ENCODE measurements at places on chromosomes 1 and 21.

DNA sequence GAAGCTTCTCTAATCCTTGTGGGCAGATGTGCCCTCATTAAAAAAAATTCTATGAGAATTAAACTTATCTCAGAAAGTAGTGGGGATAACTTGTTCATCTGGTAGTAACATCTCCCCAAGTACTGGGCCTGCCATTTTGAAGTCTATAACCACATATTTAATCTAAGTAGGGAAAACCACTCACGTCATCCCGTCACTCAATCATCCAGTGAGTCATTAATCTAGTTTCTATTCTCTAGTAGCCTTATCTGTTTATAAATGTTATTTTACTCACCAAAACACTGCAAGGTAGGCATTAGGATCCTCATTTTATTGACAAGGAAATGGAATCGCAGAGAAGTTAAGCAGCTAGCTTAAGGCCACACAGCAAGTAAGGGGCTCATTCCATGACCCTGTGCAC, 221.9 kb downstream of the ATG4C start:
- DNase-seq: no peak

GRCh38 chr21:45226540-45227326, 61.0 kb downstream of the POFUT2 start:
- no peak for DNase-seq

DNA sequence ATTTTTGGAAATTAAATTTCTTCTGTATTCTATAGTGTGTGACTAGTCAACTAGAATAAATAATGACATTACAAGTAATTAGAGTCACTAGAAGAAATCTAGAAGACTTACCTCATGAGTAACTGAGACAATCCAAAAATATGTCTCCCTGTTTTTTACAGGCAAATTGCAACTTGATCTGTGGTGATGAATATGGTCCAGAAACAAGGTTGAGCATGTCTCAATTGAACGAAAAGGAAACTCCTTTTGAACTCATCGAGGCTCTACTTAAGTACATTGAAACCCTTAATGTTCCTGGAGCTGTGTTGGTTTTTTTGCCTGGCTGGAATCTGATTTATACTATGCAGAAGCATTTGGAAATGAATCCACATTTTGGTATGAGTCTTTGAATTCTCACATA, 36.7 kb downstream of the DHX9 start:
- no peak for DNase-seq

- no peak for DNase-seq
Observed at GRCh38 chr21:36703626-36704280, 4.8 kb downstream of the SIM2 start.

DNA sequence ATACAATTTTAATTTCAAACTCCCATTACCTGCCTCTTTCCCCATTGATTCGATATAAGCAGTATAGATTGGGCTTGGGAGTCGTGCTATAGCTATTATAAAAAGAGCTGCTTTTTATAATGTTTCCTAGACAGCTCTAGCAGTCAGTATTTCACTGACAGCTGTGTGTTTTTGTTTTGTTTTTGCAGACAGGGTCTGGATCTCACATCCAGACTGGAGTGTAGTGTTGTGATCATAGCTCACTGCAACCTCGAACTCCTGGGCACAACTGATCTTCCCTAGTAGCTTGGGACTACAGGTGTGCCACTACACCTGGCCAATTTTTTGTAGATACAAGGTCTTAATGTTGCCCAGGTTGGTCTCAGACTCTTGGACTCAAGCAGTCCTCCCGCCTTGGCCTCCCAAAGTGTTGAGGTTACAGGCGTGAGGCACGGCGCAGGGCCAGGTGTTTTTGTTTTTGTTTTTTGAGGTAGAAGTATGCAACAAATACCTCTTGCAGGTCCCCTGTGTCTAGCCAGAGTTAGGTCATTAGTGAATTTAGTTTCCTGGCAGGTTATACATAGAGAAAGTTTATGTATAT, 1.7 kb downstream of the NASP start:
- no peak for DNase-seq

DNA sequence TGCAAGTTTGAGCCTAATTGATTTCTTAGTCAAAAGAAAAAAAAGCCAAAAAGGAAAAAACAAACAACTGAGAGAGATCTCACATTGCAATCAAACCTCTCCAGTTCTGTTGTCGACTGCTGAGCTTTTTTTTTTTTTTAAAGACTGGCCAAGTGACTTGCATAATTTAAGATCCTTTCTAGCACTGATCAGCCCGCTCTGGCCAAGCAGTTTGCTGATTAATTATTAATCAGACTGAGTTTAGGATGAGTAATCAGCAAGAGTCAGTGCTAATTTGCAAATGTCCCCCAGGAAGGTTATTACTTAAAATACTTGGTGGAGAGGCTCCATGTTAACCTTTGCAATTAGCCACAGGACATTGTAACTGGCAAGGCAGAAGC, 39.3 kb downstream of the HMGB4 start:
- peak; percentile 24 for DNase-seq

DNA sequence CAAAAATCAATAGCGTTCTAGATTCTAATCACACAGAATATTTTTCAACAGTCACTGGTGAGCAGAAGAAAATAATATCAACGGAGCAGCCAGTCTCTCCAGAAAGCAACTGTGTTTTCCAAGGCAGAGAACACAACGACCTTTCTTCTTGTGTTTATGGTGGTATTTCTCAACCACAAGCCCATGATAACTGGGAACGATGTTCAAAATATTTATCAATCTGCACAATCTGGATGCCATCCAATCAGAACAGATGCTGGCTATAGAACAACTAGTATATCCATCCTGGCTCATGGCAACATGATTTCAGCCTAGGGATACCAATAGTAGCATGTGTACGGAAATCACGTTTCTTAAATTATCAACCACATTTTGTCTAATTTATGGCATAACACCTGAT, 162.7 kb upstream of the RUNX1 start:
- no peak for DNase-seq

DNA sequence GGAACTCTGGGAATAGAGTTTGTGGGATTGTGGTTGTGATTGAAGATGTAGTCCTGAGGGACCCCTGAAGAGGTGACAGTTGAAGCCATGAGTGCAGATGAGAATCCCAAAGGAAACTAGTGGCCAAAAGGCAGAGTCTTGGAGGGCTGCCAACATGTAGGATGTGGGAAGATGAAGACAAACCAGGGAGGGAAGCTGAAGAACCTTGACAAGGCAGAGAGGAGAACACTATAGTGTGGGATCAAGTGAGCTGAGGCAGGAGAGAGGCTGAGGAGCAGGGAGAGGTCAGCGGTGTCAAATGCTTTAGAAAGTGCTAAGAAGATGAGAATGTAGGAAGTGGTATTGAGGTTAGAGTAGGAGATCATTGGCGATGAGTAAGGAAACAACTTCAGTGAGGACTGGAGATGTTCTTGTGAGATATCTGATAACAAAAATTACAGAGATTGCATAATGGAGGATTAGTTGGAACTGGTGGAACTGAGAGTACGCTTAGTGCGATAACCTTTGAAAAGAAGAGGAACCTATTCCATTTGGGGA, 88.5 kb upstream of the VCAM1 start:
- no peak for DNase-seq

GRCh38 chr21:45252448-45252925, 35.2 kb downstream of the POFUT2 start:
- no peak for DNase-seq

- DNase-seq: peak; percentile 28
Observed at GRCh38 chr1:233240829-233241682, 54.5 kb downstream of the PCNX2 start.

GRCh38 chr1:22778862-22779520, 68.4 kb downstream of the EPHB2 start:
- DNase-seq: no peak

GRCh38 chr21:35517865-35518264, 468.8 kb upstream of the RUNX1 start:
- DNase-seq: no peak

DNA sequence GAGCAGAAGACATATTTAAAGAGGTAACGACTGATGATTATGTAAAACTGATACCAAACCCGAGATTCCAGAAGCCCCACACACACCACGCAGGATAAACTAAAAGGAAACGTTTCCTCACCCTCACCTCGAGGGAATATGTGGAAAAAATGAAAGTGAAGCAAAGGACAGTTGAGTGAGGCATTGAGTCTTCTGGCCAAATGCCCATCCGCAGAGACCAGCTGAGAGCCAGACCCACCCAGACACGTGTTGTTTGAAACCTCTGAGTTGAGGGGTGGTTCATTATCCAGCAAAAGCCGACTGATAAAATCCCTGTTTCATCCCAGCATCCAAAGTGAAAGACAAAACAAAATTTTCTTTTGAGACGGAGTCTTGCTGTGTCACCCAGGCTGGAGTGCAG, 29.6 kb upstream of the PCBP3 start:
- no peak for DNase-seq

GRCh38 chr1:194103516-194104246, 917.3 kb upstream of the B3GALT2 start:
- DNase-seq: no peak

DNA sequence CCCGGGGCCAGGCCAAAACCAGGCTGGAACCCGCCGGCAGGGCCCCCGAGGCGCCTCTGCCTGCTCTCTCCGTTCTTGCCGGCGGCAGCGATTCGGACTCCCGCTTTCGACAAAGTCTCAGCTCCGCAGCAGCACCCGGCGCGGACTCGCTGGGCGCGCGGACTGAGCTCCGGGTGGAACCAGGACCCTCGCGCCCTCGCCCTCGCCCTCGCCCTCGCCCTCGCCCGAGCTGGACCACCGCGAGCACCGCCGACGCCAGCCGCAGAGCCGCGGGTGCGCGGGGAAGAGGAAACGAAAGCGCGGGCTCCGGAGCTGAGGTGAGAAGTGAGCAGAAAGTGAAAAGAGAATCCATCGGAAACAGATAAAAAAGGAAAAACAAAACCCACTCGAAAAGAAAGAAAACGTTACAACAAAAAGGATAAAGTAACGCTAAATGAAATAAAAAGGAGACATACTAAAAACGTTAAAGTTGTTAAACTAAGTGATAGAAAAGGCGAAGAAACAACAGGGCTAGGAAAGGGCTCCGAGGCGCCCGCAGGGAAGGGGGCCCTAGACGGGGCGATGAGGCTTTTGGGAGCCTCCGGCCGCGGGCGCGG, 64.9 kb downstream of the MEF2D start:
- DNase-seq: peak; percentile 57

GRCh38 chr21:35585878-35586277, 474.4 kb downstream of the SETD4 start:
- no peak for DNase-seq

- DNase-seq: no peak
Observed at GRCh38 chr1:164922585-164922984, 363.6 kb downstream of the PBX1 start.

DNA sequence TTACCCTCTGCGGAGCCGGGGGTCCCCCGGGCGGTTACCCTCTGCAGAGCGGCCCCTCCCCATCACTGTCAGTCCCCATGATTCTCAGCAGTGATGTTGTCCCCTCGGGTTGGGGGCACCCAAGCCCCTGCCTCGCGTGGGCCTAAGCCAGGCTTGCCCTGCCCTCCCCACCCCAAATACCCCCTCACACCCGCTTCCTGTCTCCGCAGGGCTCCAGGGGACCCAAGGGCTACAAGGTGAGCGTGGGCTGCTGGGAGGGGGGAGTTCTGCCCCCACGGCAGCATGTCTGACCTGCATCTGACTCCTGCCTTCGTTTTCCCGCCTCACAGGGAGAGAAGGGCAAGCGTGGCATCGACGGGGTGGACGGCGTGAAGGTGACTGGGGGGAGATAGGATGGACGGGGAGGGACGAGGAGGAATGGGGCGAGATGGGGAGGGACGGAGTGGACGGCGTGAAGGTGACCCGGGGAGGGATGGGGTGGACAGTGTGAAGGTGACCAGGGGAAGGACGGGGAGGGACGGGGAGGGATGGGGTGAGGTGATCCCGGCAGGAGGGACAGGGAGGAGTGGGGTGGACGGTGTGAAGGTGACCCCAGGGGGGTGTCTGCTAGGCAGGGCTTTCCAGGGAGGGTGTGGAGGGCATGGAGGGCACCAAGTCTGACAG, 8.6 kb downstream of the COL6A1 start:
- no peak for DNase-seq

GRCh38 chr1:56404561-56405030, 174.8 kb downstream of the PLPP3 start:
- no peak for DNase-seq

GRCh38 chr1:99725996-99726395, 40.4 kb downstream of the FRRS1 start:
- DNase-seq: no peak

GRCh38 chr1:234315588-234315987, 57.7 kb upstream of the COA6 start:
- no peak for DNase-seq

DNA sequence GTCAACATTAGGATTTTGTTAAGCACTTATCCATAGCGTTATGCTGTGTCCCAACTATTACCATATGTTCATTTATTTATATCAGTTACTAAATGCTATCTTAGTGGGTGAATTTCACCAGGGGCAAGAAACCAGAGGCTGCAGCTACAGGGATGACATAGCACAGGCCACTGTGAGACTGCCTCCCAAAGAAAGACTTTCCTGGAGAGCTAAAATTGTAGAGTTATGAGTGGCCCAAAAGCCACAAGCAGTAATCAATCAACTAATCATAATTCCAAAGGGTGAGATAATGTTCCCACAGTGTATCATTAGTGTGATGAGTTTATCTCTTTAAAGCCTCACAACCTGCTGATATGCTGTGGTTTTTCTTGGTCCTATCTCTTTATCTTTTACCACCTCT, 3.8 kb upstream of the TGFB2 start:
- no peak for DNase-seq

DNA sequence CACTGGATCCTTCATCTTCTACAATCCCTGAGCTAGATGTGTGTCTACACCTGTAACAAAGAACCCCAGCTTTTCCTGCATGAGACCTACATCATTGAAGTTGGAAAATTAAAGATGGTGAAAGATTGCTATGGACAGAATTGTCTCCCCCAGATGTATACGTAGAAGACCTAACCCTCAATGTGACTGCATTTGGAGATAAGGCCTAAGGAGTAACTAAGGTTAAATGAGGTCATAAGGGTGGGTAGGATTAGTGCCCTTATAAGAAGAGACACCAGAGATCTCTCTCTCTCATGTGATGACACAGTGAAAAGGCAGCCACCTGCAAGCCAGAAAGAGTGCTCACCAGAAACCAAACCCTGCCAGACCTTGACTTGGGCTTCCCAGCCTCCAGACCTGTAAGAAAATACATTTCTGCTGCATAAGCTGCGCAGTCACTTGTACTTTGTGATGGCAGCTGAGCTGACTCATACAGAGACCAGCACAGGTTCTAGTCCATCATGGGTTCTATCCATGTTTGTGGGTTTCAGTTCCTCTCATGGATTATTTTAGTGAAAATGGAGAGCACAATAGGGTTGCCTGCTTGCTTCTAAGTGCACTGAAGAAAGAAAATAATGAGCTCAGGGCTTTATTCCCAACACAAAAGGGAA, 180.8 kb downstream of the TPR start:
- no peak for DNase-seq
